HAP-1 (cell line): ENCODE measurements at places on chromosomes 2 and 18.

DNA sequence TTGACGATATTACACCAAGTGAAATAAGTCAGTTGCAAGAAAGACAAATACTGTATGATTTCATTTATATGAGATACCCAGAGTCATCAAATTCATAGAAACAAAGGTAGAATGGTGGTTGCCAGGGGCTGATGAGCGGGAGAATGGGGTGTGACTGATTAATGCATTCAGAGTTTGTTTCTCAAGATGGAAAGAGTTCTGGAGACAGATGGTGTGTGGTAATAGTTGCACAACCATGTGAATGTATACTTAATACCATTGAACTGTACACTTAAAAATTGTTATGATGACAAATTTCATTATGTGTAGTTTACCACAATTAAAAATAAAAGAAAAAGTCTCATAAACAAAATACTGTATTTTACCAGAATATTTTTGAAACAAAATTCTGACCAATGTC lies 117.3 kb downstream of the PIGN start:
- no peak for DNase-seq

DNA sequence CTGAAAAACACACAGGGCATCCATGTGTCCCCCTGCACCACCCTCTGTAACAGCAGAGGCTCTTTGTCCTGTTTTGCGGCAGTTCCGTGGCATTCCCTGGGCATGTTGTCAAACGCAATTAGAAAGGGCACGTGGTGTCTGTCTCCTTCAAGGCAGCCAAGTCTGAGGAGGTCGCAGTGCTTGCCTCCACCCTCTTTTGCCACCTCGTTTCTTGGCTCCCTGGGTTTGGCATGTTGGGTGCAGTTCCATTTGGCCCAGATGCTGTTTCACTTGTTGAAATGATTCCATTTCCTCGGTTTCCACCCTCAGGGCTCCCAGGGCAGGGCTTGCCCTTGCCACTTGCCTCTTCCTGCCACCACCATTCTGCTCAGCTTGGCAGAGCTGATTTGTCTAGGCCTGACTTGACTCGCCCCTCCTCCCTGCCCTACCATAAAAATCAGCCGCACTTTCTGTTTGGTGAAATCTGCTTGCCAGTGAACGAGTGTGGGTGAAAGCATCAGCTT lies 12.4 kb downstream of the CCL20 start:
- DNase-seq, result no peak

DNA sequence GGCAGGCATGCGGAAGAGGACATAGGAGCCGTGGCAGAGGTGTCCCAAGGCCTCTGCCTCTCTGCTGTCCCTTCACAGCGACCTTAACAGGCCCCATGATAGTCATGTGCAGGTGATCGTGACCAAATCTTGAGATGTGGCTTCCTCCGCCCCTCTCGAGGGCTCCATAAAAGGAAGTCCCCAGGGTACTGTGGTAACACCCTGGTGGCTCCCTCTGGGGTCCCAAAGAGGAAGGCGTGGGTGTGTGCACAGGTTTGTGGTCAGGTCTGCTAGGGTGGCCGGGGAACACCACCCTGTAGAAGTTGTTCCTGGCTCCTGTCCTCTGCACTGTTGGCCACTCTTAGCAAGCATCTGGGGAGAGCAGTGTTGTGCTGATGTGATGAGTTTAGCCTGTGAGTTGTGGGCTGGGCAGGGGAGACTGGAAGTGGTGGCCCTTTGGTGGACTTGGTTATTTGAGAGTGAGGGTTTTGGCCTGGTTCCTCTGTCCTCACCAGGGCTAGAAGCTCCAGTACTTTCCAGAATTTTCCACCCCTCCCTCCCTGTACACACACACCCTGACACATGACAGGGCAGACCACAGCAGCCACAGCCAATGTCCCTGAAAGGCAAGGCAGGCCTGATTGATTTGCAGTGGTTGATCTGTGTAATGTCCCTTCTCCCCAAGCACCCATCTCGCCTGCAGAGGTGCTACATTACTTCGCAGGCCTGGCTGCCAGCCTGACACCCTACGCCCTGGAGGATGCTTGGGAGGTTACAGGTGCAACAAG lies 68.9 kb upstream of the BOD1L2 start:
- DNase-seq, result no peak

DNA sequence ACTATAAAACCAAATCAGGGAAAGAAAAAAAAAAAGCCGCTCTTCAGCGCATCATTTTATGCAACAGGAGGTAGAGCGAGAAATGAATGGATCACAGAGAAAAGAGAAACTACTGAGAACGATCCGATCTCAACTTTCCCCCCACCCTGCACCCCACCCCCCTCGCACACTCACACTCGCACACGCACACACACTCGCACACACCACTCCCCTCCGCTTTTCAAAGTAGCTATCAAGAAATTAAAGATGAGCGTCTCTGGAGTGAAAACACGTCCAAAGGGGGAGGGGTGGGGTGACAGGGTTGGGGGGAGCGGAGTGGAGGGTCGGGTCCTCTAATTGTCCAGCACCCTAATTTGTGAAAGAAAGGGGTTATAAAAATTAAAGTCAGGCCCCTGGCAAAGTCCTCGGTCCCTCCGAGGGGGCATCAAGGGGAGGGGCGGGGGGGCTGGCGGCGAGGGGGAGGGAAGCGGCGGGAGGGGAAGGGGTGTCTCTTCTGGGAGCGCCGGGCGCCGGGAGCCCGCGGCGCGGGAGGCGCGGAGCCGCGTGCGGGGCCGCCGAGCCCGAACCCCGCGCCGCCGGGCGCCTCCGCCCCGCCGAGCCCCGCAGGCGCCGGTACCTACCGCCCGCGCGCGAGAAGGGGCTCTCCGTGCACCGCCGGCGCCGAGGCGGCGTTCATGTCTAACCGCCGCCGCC lies 428 bp downstream of the TCF4 start:
- peak; percentile 41 for DNase-seq

DNA sequence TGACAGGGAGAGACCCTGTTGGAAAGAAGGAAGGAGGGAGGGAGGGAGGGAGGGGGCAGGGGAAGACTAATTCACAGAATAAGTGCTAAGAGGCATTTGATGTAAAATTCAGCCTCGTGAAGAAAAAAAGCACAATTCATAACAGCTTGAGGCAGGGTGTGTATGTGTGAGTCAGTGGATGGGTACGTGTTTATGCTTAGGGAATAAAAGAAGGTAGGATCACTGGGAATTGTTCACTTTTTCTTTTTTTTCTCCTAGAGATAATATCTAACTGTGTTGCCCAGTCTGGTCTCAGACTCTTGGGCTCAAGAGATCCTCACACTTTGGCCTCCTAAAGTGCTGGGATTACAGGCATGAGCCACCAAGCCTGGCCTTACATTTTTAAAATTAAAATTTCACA lies 39.2 kb downstream of the WDR33 start:
- DNase-seq, result no peak

DNA sequence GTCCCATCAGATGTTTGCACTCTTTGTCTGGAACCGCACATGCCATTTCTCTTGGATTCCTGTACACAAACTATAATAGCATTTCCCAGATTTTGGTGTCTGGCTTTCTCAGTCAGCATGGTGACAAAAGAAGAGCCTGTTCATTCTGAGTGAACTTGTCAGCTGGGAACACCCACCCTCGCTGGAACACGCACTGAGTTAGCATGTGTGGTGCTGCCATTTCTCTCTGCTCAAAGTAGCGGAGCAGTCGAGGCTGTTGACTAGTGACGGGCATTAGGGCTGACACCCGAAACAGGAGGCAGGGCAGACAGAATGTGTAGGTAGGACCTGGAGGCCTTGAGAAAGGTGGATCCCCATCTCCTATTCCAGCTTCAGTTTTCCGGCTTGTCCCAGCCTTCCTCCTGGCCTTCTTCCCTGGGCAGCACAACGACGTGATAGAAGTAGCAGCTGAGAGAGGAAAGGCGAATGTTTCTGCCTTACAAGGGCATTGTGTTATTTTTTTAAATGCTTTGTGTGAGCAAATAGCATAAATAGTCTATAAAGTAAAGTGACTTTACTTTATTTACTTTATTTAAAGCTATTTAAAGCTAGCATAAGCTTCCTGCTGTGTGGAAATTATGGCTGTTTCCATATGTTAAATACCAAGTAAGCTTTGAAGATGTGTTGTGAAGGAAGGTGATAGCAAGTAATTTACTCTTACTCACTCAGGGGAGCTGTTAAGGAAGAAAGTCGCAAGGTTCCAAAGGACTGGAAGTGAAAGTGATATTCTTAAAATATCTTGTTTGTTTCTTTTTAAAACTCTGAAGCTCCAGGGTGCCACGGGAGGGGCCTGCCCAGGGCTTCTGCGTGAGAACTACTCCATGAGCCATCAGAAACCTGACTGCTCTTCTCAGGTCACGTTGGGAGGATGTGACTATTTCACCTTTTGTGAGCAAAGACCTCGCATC lies 272.6 kb downstream of the NEDD4L start:
- no peak for DNase-seq
